ENCODE measurements at places on chromosomes 1 and 21.

GRCh38 chr21:41188486-41189149, 20.7 kb downstream of the BACE2 start:
- no peak for DNase-seq

DNA sequence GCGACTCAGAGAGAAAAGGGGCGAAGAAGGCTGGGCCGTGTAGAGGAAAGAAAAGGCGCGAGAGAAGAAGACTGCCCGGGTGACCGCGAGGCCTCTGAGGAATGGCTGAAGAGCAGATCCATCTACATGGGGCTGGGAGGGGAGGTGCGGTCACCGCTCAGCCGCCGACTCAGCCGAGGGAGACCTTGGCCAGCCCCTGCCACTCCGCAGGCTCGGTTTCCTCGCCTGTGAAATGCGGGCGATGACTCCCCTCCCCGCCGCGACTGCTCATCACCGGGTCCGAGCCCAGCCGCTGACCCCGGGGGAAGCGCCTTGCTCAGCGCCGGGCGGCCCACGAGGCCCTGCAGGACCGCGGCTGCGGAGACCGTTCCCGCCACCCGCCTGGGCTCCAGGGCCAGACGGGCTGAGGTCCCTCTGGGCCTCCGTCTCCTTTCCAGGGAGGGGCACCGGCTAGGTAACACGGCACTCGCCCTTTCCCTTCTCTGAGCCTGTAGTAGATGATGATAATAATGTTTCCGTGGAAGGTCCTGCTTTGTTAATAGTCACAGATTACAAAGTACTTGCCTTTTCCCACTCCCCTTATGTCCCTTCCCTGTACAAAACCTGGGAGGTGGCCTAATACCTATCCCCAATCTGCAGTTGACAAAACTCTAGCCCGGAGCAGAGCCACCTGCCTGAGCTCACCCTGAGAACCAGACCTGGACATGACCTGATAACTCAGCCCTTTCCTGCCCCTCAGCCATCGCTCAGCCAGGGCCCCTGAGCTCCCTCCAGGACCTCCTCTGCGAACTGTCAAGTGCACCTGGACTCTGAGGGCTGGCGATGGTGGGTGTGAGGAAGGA, 1.6 kb upstream of the BSND start:
- no peak for DNase-seq

- DNase-seq = no peak
These were observed at the start of gene HTR6 for GRCh38 chr1:19664453-19665185. HTR6 (plus strand) TSS chr1:19664875; CDS start chr1:19665754, 879 bp downstream.

GRCh38 chr1:186839041-186839400, 10.3 kb downstream of the PLA2G4A start:
- no peak for DNase-seq

DNA sequence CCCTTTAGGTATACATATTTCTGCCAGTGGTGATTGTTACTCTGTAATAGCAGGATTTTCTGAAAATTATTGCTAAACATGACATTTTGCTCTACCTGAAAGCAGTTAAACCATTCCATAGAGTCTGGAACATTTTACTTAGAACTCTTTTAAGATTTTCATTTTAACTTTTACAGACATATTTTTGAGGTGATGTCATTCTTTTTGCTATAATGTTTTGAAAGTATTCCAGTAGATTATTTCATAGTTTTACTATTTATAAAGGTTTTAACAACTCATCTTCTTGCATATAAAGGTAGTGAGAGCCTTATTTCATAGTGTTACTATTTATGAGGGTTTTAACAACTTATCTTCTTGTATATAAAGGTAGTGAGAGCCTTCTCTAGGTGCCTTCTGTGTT, 42.9 kb downstream of the PTBP2 start:
- DNase-seq = no peak

- peak; percentile 91 for DNase-seq
These were observed at the start of gene MDM4 for GRCh38 chr1:204516180-204516879. MDM4 (plus strand) TSS chr1:204516406; CDS start chr1:204525519, 9,113 bp downstream.

GRCh38 chr1:204263254-204263910, 49.6 kb upstream of the GOLT1A start:
- DNase-seq = no peak

GRCh38 chr21:31554511-31555022, 104.9 kb upstream of the SOD1 start:
- peak; percentile 19 for DNase-seq

- no peak for DNase-seq
These were observed 28.1 kb upstream of the ZYG11A start for GRCh38 chr1:52814465-52814864.

- DNase-seq = no peak
These were observed 473.0 kb upstream of the ADGRL2 start for GRCh38 chr1:81327743-81328142.

DNA sequence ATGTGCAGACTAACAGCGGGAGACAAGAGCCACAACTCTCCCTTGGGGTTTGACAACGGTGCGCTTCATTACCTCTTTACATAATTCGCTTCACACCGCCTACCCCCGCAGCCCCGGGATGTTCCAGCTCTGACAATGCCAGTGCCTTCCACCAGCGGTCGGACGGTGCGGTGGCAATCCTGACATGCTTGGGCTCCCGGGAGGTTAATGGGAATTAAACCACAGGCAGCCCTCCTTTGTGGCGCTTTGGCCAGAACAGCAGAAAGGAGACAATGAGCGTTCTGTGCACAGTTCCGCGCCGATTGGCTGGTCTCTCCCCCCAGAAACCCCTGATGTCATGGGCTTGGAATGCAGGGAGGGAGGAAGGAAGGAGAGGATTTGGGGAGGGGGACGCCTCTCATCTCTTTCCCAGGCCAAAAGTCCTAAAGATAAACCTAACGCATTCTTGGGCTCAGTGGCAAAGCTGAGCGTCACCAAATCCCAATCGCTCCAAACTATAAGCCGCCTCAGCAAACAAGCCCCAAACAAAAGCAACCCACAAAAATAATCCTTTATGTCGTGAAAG, 1.3 kb downstream of the CNN3 start:
- DNase-seq = no peak

GRCh38 chr21:33022828-33023573, 2.7 kb upstream of the OLIG2 start:
- no peak for DNase-seq

DNA sequence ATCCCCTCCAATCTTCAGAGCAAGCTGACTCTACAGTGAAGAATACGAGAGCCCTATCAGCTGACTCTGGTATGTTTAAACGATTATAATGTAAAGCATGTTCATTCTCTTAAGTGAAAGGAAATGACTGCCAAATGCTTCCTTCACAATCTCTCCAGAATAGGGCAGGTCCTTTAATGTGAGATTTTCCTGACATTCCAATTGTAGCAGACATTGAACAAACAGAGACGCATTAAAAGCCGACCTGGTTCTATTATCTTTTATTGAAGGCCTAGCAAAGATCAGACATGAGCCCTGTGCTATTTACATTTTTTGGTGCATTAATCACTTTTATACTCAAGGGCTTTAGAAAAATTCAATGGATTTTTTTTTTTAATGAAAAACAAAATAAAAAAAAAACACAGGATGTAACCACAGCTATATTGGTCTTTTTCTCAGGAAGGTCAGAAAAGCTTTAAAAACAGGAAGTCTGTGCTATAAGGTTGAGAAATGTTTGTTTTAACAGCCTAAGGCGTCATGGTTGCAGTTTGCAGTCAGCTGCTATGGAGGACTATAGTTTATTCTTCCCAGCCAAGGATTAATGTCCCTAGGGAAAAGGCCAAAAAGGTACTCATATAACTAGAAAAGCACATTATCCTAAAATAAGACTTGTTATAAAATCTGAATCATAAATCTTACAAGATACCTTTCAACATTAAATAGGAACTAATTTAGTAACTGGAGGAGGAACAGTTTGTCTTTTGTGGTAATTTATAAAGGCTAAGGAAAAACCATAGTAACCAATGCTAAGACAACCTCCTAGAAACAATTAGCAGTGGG, 104.8 kb downstream of the RERE start:
- DNase-seq = no peak

GRCh38 chr1:156860113-156860627, 495 bp upstream of the NTRK1 start:
- peak; percentile 44 for DNase-seq

DNA sequence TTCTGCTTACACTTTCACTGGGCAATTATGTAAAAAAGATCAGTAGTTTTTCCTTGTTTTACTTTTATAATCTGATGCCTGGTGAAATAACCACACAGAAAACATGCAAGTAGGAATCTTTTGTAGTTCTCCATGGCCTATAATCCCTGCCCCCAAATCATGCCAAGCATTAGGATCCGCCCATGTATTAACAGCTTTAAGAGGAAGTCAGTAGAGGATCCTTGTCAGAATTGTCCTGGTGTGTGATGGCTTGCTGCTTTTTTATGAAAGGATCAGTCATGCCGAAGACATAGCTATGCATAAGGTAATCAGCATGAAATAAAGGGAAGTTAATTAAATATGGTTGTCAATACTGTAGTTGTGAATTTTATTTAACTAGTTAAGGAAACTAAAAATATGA, 20.0 kb downstream of the ADGRL2 start:
- no peak for DNase-seq

DNA sequence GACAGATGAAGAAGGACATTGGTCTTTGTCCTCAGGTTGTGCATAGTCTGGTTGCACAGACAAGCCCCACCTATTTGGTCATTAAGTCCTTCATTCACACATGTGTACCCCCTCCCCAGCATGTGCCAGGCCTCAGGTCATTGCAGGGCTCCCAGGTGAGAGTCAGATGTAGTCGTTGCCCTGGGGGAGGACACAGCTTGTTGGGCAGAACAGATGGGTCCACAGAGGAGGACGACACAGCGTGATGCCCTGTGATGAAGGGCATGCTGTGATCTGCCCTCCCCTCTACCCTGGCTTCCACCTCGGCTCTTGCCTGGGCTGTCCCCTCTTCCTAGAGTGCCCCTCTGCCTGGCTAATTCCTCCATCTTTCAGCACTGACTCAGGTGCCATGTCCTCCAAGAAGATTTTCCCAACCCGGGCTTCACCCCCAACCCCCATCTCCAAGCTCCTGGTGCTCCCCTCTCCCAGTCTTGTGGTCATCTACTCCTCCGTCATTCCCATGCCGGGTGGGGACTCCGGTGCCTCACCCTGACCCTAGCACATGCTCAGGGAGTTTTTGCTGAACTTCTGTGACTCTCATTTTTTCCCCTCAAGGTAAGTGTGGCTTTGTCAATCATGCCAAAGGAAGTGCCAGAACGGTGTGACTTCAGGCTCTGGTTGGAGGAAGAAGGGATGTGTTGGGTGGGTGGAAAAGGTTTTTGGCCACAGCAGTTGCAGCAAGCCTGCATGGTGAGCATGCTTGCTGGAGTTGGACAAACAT, 220.5 kb downstream of the FOXD2 start:
- DNase-seq = no peak
